ENCODE measurements at places on chromosomes 7 and 10.

DNA sequence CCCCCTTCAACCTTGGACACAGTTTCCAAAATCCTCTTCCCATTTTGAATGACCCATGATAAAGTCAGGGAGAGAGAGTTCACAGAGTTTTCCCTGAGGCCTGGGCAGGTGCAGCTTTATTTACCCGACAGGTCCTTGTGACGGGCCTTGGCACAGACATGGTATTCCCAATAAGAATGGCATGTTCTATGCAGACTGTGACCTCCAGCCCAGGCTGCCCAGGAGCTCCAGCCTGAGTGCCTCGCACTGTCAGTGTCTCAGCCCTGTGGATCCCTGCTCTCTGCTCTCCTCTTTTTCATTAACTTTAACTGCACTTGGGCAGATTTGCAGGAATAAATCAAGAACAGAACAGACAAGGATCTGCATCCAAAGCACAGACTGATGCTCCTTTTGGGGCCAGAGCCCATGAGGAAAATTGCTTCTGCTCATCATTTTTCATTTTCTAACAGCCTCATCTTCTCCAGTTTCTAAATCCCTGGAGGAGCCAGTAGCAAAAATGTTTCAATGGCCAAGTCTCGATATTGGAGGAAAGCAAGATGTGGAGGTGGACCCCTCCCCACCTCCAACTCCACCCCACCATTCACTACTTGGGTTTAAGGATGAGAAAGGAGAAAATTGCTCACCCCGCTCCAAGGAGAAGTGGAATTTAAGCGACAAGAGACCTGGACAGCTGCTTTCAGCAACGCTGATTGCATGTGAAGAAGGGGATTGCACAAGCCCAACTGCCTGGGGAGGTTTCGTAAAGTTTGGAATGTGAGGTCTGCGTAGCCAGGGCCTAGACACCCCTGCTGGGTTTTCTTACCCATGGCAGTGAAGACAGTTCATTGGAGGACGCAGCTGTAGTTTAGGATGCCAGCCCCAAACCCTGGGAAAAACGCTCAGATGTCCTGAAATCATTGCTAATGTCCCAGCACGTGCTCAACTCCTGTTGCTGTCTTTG lies 225.9 kb downstream of the WDR11 start:
- DNase-seq = peak; percentile 88

- no peak for DNase-seq
Measured at GRCh38 chr10:126524526-126524925, 136.2 kb upstream of the ADAM12 start.

- peak; percentile 38 for DNase-seq
Measured at GRCh38 chr10:5862360-5862961, 27.2 kb downstream of the ANKRD16 start.

GRCh38 chr10:97179731-97180362 lies 5.9 kb downstream of the SLIT1 start:
- DNase-seq = no peak

DNA sequence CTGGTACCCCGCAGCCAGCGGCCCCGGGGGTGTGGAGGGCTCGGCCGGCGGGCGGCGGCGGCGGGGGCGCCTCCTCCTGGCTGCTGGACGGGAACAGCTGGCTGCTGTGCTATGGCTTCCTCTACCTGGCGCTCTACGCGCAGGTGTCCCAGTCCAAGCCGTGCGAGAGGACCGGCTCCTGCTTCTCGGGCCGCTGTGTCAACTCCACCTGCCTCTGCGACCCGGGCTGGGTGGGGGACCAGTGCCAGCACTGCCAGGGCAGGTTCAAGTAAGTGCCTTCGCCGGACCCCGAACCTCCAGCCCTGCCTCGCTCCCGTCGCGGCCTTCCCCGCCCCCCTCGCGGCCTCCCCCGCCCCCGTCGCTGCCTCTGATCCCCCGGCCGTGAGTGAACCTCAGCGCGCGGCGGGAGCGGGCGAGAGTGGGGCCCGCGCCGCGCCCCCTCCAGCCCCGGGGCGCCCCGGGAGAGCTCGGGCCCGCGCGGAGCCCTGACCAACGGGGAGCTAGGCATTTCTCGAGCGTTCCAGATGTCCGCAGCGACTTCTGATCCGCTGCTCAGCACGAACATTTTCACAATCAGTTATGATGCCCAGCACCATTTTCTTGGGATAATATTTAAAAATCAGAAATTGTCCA lies 727 bp downstream of the ATRNL1 start:
- peak; percentile 27 for DNase-seq

DNA sequence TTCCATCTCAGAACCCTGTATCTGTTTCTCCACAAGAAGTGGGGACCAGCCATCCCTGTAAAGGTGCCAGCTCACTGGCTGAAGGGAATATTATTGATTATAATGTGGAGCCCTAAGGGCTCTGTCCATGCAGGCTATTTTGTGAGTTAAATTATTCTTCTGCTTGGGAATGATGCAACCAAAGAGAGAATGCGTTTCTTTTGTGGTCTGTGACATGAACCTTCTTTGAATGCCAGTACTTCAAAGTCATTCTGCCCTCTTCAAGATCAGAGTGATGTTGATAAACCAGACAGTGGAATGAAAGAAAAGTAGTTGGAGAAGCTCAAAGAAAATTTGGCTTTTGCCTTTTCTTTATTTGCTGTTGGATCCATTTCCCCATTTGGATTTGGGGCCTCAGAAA lies 995.2 kb downstream of the KCNMA1 start:
- DNase-seq = peak; percentile 19

- peak; percentile 94 for DNase-seq
Measured at GRCh38 chr7:27677912-27678612, 15.4 kb upstream of the HIBADH start.

GRCh38 chr10:131930586-131931330 lies 29.9 kb downstream of the PPP2R2D start:
- DNase-seq = no peak

DNA sequence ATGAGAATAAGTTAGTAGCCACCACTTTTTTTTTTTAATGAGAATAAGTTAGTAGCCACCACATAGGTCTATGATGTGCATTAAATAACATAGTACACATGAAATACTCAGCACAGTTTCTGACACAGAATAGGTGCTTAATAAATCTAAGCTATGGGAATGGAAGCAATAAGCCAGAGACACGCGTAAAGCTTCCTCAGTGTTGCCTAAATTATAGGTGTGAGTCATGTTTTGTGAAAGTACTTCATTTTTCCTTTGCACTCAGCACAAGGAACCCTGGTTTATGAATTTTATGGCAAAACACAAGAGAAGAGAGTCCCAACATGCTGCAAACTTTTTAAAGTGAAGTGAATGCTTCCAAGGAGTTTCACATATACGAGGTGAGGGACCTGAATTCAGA lies 267.4 kb downstream of the RNLS start:
- peak; percentile 24 for DNase-seq

DNA sequence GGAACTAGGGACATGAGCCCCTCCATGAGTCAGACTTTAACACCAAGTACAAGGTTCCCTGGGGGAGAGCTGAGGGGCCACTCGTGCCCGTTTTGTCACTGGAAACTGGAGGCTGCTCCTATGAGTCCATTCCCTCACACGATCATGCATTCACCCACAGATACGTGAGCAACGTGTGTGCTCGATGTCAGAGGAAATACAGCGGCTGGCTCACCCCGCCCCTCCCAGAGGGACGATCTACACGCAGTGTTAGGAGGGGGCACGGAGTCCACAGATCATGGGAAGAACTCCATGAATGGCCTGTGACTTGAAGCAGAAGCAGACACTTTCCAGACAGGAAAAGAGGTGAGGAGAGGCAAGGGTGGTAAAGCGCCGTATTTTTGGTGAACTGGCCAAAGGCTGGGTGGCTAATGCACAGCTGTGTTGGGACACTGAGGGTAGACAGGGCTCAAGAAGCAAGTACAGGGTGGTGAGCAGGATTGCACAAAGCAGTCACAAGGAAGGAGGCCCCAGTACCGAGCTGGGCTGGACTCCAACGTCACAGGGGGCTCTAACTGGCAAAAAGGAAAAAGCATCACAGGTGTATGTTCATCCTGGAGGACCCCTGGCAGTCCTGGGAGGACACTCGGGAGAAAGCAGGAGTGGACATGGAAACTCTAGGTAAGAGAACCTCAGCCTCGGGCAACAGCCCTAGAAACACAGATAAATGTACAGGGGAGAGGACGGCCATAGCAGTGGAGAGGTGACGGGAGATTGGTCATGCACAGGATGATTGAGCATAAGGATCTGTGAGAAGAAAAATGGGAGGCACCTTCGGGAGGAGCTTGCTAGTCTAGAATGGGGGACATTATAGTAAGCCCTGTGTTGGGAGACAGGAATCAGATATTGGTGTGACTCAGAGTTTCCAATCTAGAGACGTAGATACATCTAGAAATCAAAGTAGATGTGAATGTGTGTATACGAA lies 41.2 kb downstream of the TNS3 start:
- peak; percentile 72 for DNase-seq

DNA sequence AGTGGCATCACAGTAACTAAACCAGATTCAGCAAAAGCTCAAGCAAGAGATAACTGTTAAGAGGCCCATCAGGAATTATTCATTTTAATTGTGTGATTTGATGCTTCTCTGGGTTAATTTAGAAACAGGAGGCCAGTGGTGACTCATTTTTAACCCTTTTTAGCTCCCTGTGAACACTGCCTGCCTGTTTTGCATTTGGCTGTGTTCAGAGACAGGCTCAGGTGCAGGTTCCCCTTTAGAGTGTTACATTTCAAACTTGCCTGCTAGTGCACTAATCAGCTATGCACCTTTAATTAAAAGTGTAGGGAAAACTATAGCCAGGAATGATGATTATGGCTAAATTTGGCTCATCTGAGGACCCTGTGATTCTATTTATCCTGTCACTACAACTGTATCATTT lies 6.5 kb downstream of the STAMBPL1 start:
- peak; percentile 23 for DNase-seq

GRCh38 chr7:3215624-3216585 lies 85.1 kb upstream of the SDK1 start:
- no peak for DNase-seq

- DNase-seq = no peak
Measured at GRCh38 chr10:133040198-133040597, 47.5 kb upstream of the ADGRA1 start.

DNA sequence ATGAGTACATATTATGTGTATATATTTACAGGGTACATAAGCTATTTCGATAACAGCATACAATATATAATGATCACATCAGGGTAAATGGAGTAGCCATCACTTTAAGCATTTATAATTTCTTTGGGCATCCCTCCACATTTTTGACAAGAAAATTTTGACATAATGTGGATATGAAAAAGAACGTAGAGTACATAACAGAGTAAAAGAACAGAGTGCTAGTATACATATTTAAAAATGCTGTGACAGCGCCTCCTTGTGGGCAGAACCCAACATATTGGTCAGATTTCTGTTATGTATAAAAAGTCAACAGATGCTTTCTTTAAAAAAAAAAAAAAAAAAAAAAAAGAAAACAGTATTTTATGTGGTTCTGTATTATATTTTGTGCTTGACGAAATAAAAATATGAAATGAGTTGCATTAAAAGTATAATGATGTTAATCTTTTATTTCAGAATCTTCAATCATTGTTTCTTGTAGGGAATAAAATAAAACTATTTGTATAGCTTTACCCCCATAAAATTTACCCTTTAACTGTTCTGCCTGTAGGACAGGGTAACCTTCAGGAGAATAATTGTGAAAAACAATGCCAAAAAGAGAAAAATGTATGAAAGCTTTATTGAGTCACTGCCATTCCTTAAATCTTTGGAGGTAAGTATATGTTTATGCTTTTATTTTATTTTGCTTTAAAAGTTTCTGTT lies 18.3 kb upstream of the HBP1 start:
- peak; percentile 73 for DNase-seq

DNA sequence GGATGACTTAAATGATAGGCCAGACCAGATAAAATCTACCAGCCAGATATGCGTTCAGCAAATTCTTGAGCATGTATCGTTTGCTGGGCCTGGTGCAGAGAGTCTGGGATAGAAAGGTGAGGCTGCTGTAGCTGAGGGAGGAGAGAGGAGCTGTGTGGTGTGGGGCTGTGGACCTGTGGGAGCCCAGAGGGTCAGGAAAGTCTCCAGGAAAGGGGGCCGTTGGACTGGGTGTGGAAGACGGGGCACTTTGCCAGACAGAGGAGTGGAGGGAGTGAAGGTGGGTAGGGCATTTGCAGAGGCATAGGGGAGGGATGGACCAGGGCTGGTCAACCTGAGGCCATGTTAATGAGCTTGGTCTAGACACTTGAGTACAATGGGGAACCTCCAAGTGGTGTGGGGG lies 124.7 kb upstream of the UNC5B start:
- DNase-seq = no peak

DNA sequence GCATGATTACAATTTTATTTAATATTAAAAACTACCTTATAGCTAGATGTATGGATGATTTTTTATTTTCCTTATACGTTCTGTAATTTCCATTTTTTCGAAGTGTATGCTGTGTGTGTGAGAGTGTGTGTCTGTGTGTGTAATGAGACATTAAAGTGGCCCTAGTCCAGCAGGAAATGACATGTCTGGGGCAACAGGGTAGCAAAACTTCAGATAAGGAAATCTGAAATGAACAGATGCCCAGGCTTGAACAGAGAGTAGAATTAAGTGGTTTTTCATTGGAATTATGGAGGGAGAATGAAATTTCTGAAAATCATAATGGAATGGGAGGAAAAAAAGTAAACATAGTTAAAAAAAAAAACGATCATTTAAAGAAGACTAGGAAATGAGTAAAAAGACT lies 200.6 kb downstream of the NRG3 start:
- DNase-seq = no peak

DNA sequence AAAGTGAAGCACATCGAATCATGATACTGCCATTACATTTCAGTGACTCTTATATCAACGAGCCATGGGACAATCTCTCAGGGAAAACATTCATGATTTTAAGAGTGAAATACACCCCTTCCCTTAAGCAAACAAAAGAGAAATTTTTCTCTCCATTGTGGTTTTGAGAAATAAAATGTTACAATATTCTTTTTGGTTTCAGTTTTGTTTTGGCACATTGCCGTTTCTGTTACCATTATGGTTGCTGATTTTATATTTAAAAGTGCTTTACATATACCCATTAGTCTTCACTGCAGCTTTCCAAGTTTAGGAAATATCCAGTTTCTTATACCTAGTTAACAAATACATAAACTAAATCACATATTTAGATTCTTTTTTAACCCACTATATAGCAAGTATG lies 126.8 kb upstream of the SEM1 start:
- DNase-seq = no peak

GRCh38 chr7:95412075-95412474 lies 15.9 kb upstream of the PON3 start:
- DNase-seq = no peak

GRCh38 chr7:22809902-22810642 lies 12.6 kb downstream of the TOMM7 start:
- peak; percentile 14 for DNase-seq

DNA sequence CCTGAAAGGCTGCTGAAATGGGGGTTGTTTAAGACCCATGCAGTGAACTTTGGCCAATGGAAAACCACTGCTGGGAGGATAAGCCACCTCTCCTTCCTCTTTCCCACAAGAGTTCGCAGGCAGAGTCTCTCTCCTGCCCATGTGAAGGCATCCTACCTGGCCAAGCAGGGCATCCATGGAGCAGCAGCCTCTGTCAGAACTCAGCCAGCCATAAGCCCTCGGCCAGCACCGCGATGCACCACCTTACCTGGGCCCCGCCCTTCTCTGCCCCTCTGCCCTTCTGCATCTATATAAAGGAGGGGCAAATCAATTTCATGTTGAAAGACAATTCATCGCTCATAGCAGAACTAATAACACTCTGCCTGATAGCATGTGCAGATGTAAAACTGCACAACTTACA lies 6.1 kb upstream of the STK32C start:
- no peak for DNase-seq

Data from mesenchymal stem cell (in vitro differentiated cells and primary cell).